ENCODE measurements at places on chromosomes 5 and 9.

- no peak for DNase-seq
Observed at GRCh38 chr5:139597134-139597533, 36.0 kb downstream of the UBE2D2 start.

GRCh38 chr5:78879516-78879915, 105.6 kb downstream of the ARSB start:
- no peak for DNase-seq

DNA sequence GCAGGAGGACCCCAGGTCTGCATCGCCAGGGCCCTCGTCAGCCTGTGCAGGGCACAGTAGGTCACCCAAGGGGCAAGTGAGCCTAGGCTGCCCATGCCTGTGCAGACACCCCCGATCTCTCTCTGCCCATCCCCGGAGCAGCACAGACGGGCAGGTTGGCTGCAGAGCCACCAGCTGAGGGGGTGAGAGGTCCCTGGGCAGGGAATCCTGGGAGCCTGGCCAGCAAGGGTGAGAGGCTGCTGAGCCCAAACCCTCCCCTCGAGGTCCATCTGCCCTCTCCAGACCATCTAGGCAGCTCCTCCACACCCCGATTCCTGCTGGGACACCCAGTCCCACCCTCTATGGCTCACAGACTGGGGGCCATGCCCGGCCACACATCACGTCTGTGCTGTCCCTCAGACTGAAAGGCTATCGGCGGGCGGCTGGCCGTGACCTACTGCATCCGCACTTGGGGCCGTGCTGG, 2.8 kb upstream of the DPP7 start:
- no peak for DNase-seq

DNA sequence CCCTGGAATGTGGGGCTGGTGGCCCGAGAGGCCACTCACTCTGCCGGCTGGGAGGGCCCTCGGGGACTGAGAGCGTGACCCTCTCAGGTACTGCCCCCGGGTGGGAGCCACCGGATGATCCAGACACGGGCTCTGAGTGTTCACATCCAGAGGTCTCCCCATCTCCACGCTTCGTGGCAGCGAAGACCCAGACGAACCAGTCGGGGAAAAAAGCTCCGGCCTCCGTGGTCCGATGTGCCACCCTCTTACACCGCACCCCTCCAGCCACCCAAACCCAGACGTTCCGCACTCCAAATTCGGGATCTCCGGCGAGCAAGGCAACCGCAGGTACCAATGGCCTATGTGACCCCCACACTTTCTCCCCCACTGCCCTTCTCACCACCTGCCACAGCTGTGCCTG, 49.5 kb downstream of the AMBP start:
- no peak for DNase-seq
